ENCODE measurements at places on chromosomes 13 and 19.

DNA sequence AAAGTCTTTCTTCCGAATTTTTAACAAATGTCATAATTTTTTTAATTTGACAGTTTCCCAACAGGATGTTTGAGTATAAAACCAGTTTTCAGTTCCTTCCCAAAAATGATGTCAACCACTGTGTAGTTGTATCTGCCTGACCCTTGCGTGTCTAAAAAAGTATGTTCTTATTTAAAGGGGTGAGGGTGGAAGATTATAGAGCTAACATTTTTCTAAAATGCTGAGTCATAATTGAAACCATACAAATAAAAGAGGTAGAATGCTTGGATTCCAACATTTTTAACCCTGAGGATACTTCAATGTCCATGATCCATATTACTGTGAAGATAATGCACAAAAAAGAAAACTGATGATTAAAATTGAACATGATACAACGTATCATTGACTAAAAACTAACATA, 1388.8 kb downstream of the UQCRFS1 start:
- no peak for DNase-seq

- DNase-seq, result no peak
Observed at GRCh38 chr13:36915896-36916640, 4.0 kb downstream of the SMAD9 start.

- no peak for DNase-seq
Observed at GRCh38 chr19:30073152-30074000, 131.3 kb downstream of the URI1 start.

GRCh38 chr19:18214779-18215433, 11.1 kb upstream of the RAB3A start:
- no peak for DNase-seq

DNA sequence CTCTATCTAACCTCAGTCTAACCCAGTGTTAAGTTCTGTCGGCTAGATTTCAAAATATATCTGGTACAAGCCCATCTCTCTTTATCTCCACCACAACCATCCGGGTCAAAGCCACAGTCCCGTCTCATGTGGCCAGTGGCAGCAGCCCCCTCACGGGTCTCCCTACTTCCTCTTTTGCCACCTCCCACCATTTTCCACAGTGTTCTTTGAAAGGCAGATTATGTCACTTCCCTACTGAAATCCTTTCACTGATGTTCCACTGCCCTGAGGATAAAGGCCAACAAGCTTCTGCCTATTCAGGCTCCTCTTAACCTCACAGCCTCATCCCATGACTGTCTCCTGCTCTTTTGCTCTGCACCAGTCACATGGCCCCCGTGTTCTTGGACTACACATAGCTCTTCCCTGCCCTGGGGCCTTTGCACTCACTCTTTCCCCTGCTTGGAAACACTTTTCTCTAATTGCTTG, 117.2 kb downstream of the UBL3 start:
- DNase-seq, result no peak

DNA sequence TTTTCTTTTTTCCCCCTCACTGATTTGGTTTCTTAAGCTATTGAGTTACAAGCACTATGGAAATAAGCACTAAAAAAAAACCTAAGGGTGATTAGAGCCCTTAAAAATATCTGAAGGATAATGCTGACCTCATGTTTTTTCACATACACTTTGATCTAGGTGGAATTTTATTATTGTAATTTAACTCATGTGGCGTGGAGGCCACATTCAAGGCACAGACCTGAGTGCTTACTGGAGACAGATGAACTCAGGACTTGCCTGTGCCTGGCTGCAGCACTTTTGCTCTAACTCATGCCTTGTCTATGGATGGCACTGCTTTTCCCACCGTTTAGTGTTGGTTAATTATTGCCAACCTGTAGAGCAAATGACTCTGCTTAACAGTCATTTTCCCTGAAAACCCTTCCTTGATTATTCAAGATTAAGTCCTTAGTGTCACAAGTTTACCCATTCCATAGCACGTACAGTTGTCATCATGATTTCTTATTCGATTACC, 541.4 kb downstream of the GPC6 start:
- no peak for DNase-seq

DNA sequence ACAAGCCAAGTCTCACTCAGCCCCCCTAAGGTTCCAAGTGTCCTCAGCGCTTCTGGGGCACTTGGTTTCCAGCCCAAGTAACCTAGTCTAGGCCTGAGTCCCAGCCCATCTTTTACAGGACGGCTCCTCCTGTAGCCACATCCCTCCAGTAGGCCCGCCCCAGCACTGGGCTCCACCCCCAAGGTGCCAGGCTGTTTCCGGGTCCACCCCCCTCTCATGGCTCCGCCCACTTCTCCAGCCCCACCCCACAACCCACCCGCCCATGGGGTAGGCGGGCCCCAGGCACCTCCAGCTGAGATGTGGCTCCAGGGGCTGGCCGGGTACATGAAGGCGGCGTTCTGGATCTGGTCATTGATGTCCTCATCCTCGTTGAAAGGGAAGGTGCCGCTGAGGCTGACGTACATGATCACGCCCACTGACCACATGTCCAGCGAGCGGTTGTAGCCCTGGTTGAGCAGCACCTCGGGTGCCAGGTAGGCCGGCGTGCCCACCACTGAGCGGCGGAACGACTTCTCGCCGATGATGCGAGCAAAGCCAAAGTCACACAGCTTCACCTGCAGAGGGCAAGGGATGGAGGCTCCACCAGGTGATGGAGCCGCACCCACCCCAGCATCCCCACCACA, 17.2 kb upstream of the DACT3 start:
- DNase-seq, result no peak

DNA sequence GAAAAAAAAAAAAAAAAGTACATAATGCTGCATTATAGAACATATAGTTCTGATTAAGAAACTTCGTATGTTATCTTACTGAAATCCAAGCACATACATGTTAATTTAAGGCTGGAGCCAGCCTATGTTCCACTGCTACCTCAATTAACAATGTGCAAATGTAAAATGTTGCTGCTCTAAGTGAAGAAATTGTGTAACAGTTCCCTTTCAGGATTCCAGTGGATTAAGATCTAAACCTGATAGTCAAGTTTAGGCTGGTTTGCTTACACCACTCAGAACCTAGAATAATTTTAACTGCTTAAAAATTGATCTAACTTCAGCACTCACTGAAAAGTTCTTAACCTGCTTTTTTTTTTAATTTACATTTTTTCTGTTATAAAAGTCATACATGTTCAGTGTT, 4.2 kb downstream of the VPS36 start:
- no peak for DNase-seq

DNA sequence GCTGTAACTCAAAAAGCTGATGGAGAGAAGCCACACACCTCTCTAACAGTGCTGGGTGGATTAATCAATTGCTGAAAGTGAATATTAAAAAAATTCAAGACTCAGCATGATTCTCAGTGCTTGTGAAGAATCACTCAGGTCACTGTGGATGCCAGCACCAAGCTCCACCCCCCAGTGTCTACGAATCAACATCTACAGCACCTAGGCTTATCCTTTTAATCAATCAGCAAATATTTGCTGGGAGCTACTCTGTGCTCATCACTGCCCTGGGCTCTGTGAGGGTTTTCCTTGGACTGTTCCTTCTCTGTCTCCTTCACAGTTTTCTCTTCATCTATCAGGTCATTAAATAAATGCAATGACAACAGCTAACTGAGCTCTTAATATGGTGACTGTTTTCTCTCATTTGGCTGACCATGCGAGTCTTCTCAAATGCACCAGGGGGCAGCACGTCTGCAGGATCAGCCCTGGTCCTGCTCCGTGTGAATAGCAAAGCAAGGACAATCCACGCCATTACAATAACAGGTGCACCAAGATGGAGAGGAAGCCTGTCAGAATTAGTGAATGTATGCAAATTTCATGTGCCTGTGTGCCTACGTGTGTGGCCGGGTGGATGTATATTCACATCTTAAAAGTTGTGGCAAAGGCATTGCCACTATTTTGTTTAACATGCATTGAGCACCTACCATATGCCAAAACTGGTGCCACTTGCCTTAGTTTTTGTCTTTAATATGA, 14.6 kb upstream of the C13orf42 start:
- peak; percentile 10 for DNase-seq

DNA sequence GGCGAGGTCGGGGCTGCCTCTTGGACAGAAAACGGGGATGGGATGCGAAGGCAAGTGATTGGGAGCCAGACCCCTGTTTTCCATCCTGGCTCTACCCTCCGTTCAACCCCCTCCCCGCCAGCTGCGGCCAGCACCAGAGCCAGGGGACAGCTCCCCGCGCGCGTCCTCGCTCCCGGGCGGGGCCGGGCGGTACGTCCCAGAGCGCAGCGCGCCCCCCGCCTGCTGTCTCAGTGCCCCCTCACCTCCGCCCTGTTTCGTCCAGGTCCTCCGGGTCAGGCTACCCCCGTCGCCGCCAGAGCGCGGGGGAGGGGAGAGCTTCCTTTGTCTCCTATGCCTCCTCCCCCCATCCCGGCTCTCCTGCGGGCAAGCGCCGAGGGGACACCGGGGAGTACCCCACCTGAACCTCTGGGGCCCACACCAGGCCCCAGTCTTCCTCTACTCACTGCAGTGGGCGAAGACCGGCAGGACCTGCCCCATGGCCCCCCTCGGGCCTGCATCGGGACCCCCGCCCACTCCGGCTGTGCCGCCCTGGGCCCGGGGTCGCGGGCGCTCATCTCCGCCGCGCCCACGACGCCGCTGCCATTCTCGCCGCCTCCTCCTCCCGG, 396 bp downstream of the RTN2 start:
- DNase-seq, result no peak

DNA sequence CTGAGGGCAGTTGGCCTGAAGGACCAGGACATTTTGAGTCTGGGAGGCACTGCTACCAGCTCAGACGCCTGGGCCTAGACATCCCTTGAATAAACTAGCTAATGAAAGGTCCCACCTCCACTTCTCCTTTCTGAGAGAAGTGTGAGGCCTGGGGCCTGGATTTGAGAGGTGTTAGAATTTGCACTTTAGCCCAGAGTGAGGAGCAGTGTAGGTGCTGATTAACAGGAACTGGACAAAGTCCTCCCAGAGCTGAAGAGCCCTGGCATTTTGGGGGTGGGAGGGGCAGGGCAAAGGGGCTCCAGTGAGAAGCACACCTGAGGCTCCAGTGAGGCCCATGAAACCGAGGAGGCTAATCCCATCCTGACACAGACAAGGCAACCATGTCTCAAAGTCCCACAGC, 15.2 kb upstream of the SLC1A5 start:
- DNase-seq, result no peak

- no peak for DNase-seq
Observed at GRCh38 chr19:31600731-31601295, 251.6 kb upstream of the TSHZ3 start.

DNA sequence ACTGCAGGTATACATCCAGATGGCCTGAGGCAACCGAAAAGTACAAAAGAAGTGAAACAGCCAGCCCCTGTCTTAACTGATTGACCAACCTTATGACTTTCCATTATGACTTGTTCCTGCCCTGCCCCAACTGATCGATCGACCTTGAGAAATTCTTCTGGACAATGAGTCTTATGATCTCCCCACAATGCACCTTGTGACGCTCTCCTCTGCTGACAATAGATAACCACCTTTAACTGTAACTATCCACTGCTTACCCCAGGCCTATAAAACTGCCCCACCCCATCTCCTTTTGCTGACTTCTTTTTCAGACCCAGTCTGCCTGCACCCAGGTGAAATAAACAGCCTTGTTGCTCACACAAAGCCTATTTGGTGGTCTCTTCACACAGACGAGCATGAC, 11.2 kb downstream of the ZNF83 start:
- DNase-seq, result no peak

DNA sequence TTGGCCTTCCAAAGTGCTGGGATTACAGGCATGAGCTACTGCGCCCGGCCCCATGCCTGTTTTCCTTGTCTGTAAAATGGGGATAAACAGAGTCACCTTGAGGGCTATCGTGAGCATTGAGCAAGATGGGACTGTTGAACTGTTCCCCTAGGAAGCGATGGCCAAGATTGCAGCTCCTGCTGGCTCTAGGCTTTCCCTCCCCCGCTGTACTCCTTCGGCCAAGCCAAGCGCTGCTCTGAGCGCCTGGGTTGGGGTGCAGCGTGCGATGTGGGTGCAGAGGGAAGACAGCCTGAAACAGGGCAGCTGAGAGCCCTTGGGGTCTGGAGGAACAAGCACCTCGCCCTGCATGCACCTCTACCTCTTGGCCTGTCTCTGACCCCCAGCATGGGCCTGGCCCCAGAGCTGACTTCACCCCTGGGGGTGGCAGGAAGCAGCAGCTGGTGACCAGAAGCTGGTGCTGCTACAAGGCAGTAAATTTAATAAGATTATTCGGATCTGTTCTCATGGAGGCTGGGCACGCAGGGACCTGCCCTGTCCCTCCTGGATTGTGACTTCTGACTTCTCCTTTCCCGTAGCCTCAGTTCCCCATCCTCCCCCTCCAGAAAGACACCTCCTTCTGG, 5.3 kb downstream of the GNG8 start:
- DNase-seq, result no peak

- no peak for DNase-seq
Observed at GRCh38 chr13:30002577-30002976, 152.2 kb upstream of the UBL3 start.

- no peak for DNase-seq
Observed at GRCh38 chr19:33578697-33579096, 43.1 kb upstream of the CHST8 start.

GRCh38 chr19:10270616-10271394, at the start of gene ICAM1:
Gene ICAM1 (plus strand): TSS chr19:10271120. CDS start chr19:10271160, 40 bp downstream.
- DNase-seq, result peak; percentile 56

GRCh38 chr13:82070416-82070815, 1729.5 kb upstream of the SPRY2 start:
- no peak for DNase-seq

- no peak for DNase-seq
Observed at GRCh38 chr13:66640231-66640630, 589.9 kb downstream of the PCDH9 start.

DNA sequence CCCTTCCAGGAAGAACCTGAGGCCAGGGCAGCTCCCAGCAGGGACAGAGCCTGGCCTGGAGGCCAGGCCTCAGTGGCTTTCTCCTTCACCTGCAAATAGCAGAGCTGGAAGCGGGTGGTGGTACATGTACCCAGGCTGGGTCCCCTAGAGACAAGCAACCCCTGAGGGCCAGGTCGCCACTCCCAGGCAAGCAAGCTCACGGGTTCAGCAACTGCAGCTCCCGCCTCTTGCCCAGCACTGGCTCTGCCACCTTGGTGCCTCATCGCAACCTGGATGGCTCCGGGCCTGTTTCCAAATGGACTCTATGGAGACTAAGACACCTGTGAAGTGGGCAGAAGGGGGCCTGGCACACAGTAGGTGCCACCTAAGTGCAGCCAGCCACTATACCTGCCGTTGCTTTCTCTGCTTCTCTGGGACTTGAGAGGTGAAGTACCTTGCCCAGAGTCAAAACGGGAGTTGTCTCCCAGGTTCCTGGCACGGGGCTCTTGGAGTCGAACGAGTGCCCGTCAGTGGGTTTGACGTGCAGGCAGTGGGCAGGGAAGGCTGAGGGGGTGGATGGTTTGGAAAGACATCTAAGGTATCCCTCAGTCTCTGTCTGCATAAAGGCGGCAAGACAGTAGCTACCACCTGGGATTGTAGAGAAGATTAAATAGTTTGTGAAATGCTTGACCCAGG, 2.4 kb upstream of the PLPP2 start:
- DNase-seq, result no peak

DNA sequence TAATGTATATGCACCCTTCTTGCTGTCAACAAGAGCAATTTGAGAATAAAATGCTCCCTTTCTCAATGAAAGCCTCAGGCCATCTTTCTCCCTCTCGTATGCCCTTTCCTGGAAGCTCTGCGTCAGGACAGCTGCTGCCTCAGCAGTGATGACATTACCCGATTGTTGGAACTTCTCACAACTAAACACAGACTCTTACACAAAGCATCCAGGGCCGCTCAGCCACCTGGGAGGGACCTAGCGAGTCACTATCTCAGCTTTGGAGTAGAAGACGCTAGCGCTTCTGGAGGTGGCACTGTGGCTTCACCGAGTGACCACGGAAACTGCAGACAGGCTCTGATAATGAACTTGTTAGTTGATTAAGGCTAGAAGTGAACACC, 153.2 kb upstream of the SOX1 start:
- no peak for DNase-seq

GRCh38 chr19:3075605-3076431, 13.5 kb upstream of the TLE5 start:
- peak; percentile 57 for DNase-seq

Data from activated CD4-positive, CD25-positive, alpha-beta regulatory T cell treated with anti-CD3 and anti-CD28 coated beads, Interleukin-2, amount 50 U/mL, for 16 hours (primary cell).